ENCODE measurements at places on chromosomes 3 and 15.

DNA sequence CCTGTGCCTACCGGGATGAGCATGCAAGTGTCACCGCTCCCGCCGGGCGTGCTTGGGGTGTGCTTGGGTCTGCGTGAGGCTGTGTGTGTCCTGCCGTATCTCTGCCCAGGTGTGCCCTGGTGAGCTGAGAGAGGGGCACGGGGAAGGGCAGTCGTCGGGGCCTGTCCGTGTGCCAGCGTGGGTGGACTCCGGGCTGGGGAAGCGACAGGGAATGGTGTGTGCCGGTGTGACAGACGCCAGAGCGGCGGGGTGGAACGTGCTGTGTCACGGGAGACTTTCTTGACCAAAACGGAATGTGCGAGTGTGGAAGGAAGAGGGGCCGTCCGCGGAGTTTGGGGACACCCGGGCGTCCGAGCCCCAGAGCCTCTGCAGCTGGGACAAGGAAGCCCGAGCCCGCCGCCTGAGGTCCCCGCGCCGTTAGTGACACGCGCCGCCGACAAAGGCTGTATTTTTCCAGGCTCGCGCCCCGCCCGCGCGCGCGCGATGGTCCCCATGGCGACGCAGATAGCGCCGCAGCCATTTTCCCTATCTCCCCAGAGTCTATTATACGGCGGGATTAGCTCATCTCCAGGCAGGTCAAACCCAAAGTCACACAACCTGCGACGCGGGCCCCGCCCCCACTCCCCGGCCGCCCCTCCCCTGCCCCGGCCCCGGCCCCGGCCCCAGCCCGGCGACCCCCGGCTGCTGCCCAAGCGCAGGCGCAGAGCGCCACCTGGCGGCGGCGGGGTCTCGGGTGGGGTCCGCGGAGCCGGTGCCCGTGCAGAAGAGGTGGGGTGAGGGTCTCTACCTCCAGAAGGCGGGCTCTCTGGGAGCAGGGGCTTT is 4.5 kb upstream of the GATA2 start:
- no peak for DNase-seq

DNA sequence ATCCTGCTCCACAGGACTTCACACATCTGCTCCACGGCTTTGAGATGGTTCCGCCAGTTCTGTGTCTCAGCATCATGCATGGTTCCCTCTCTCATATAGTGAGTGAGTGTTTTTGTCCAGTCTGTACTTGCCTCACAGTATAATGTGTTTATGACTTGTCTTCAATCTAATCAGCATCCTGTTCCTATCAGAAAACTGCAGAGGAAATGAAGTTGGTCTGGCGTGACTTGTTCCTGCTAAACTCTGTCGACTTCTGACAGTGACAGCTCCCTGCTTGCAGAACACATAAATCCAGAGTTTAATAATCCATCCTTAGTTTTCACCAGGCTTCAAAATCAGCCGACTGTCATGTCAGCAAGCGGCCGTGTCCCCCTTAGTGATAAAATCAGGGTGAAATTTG is 222.3 kb downstream of the SLCO3A1 start:
- no peak for DNase-seq

DNA sequence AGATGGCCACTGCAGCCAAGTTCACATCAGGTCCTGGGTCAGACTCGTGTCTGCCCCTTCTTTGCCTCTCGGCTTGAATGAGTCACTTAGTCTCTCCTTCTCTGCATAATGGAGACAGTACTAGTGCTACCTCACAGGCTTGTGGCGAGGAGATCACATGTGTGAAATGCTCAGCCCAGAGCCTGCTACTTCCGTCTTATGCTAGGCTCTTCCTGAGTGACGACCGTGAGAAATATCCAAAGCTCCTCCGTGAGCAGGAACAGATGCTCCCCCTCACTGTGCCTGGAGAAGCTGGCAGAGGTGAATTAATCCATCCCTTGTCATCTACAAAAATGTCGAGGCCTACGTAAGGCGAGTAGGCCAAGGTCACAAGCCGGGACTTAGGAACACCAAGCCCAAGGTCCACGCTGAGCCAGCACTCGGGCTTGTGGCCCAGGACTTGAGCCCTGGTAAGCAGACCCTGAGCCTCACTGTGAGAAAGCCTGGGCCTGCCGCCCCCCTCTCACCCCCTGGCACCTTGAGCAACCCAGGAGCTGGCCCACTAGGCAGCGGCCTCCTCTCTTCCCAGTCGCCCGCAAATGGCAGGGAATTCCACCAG is 17.9 kb downstream of the PAK6 start:
- no peak for DNase-seq

DNA sequence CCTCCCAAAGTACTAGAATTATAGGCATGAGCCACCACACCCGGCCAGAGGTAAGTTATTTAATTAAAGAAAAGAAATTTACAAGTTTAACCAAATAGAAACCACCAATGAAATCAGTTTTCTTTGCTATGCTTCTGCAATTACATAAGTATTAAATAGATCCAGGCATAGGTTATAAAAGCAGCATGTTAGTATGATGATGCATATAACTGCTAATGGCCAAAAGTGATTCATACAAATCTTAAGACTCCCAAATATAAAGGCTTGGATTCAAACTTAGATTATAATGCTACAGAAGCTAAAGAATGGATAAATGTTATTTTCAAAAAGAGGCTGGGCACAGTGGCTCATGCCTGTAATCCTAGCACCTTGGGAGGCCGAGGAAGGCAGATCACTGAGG is 32.8 kb upstream of the HDC start:
- DNase-seq, result no peak

GRCh38 chr3:150220799-150221198 is 187.3 kb upstream of the TSC22D2 start:
- no peak for DNase-seq

- DNase-seq, result no peak
Observed at GRCh38 chr3:167723872-167724271, 10.8 kb downstream of the PDCD10 start.

- DNase-seq, result no peak
Observed at GRCh38 chr3:128412180-128413002, 54.3 kb downstream of the DNAJB8 start.

GRCh38 chr3:49868862-49869466 is 742 bp downstream of the CAMKV start:
- no peak for DNase-seq

DNA sequence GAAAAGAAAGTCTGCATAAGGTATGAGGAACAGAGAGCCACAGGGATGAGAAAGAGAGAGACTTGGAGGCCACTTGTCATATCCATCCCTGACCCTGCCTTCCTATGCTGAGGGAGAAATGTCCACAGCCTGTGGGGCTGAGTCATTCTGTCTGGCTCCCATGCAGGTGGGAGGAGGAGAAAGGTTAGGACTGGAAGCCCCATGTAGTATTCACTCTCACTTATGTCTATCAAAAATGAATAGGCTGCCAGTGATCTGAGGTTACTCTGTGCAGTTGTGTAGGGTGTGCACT is 71.3 kb downstream of the RAB11A start:
- no peak for DNase-seq

- DNase-seq, result no peak
Observed at GRCh38 chr3:139505829-139506386, 29.6 kb upstream of the RBP2 start.

- DNase-seq, result no peak
Observed at GRCh38 chr3:124786511-124787241, 56.4 kb downstream of the UMPS start.

DNA sequence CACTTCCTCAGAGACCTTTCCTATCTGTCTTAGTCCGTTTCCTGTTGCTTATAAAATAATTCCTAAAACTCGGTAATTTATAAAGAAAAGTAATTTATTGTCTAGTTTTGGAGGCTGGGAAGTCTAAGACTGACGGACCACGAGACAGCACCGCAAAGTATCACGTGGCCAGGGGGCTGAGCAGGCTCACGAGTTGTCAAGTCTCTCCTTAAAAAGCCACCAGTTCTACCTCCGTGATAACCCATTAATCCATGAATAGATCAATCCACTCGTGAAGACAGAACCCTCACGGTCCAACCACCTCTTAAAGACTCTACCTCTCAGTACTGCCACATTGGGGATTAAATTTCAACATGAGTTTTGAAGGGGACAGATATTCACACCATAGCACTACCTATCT is 821 bp downstream of the LINS1 start:
- DNase-seq, result no peak

DNA sequence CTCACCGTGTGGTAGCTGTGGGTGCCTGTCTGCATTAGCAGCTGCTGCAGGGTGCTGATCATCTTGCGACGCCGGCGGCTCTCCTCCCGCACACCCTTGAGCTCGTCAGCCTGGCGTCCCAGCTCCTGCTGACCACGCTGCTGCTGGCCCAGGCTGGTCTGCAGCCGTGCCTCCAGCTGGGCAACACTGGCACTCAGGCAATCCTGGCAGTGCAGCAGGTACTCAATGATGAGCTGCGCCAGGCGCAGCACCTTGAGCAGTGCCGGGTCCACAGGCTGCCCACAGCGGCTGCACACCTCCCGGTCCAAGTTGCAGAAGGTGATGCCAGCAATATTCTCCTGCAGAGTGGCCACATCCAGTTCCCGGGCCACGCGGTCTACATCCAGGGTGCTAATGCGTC is 11.9 kb downstream of the DZIP1L start:
- no peak for DNase-seq

GRCh38 chr15:63395730-63396151 is 14.1 kb upstream of the CA12 start:
- DNase-seq, result no peak

- DNase-seq, result no peak
Observed at GRCh38 chr3:122101646-122102045, 46.5 kb downstream of the CD86 start.
